ENCODE measurements at places on chromosomes 6 and 20.

- no peak for DNase-seq
These were observed 37.8 kb downstream of the CENPW start for GRCh38 chr6:126377594-126378153.

DNA sequence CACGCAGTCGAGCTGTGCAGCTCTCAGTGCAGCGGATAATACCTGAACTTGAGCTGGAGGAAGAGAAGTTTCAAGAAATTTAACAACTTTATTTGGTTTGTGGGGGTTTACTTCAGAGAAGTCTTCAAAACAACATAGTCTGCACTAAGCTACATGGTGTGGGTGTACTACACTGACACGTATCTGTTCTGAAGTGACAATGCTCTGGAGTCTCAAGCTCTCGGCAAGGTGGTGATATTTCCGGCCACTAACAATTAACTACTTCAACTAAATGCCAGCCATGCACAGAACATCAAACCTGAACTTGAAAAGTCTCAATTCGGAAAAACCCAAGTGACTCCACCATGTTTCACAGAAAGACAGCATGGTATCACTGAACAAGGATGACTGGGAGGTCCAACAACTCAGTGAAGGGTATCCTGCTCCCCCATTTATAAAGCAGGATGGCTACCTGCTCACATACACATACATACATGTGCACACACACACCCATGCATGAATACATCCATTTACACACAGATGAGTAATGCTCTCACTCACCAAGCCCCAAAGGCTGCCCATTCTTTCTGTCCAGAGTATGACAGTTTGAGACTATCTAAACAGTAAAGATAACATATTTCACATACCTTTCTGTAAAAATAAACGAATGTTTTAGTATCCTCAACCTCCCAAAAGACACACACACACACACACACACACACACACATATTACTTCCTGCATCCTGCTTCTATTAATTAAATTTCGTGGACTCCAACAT, 15.4 kb upstream of the ANKRD60 start:
- DNase-seq, result peak; percentile 15

DNA sequence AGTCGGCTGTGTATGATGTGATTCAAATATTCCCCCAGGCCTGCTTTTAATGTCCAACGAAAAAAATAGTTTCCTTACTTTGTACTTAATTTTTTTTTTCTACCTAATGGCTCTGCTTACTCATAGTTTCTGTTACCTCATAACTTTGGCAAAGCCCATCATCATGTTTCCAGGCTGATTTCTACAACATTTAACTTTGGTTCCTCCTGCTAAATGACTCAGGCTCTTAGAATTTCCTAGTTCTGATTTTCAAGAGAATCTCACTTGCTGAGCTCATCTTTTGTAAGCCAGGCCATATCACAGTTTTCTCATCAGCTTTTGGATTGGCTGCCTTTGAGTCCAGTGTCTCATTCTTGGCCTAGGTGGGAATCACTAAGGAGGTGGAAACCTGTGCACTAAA, 323.1 kb downstream of the HDGFL1 start:
- DNase-seq, result peak; percentile 98

DNA sequence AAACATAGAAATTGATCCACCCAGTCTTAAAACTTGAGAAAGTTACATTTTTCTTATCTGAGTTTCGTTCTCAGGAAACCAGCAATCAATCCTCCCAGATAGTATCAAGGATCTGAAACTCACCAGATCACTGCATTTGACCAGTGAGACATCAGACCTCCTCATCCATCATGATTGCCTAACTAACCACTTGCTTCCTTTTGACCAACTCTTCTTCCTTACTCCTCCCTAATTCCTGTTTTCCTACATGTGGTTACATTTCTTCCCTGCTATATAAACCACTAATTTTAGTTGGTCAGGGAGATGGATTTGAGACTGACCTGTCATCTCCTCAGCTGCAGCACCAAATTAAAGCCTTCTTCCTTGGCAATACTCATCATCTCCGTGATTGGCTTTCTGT, 357.1 kb upstream of the POU3F2 start:
- no peak for DNase-seq

DNA sequence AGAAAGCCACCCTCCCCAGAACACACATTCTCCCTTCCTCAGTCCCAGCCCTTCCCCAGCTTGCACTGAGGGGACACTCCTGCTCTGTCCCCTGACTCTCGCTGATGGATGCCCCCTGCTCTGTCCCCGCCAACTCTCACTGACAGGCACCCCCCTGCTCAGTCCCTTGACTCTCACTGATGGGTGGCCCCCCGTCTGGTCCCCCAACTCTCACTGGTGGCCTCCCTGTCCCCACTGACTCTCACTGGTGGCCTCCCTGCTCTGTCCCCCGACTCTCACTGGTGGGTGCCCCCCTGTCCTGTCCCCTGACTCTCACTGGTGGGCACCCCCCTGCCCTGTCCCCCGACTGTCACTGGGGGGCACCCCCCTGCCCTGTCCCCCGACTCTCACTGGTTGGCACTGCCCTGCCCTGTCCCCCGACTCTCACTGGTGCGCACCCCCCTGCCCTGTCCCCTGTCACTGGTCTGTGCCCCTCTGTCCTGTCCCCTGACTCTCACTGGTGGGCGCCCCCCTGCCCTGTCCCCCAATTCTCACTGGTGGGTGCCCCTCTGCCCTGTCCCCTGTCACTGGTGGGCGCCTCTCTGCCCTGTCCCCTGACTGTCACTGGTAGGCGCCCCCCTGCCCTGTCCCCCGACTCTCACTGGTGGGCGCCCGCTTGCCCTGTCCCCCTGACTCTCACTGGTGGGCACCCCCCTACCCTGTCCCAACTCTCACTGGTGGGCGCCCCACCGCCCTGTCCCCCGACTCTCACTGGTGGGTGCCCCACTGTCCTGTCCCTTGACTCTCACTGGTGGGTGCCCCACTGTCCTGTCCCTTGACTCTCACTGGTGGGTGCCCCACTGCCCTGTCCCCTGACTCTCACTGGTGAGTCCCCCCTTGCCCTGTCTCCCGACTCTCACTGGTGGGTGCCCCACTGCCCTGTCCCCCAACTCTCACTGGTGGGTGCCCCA, 60.9 kb downstream of the GINS1 start:
- no peak for DNase-seq

DNA sequence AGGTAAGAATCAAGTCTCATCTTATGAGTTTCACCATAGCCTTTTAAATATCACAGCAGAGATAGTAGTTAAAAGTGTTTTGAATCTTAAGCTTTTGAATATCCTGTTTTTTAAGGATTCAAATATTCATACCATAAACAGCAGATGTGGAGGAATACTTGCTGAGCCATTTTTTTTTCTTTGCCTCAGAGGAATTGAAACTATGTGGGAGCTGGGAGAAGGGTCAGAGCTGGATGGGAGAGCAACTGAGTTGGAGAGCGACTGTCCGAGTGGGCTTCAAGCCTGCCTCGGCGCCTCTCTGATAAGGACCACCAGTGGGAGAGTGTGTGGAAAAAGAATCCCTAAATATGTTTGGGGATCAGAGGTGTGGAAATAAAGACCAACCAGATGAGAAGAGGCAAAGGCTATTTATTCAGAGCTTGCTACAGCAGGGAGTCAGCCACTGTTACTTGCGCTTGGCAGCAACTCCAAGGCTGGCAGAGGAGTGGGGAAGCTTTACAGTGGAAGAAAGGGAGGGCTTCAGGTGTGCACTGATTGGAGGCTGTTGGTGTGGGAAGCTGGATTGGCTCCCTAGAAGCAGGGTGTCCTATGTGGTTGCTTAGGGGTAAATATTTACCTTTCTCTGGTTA, 34.3 kb upstream of the MCUR1 start:
- no peak for DNase-seq

GRCh38 chr6:127590344-127590743, 13.4 kb downstream of the C6orf58 start:
- no peak for DNase-seq

DNA sequence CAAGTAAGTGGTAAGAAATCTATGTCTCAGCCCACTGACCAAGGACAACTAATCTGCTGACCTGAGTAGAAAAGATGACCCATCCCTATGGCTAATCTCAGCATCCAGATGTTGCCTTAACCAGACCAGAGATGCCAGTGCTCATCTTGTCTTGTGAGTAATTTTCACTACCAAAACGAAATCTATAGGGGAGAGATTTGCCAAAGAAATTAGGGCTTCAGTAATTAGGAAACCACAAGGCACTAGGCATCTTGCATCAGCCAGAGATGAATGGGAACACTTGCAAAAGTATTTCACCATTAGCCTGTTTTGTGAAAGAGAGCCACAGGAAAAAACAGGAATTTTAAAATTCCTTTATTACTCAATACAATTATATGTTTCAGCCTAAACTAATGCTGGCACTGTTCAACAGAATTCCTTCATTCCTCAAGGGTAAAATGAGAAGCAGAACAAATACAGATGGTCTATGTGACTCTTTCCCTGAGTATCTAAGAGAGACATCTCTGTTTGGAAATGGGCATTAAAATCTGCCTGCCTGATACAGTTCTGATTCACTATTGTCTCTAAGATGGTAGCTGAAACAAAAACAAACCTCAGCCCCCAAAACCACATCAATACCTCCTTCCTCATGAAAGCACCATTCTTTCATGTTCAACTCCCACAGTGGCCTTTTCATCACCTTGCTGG, 87.8 kb downstream of the GMDS start:
- DNase-seq, result peak; percentile 66

GRCh38 chr6:116229287-116229913, 24.5 kb downstream of the TSPYL4 start:
- peak; percentile 97 for DNase-seq

DNA sequence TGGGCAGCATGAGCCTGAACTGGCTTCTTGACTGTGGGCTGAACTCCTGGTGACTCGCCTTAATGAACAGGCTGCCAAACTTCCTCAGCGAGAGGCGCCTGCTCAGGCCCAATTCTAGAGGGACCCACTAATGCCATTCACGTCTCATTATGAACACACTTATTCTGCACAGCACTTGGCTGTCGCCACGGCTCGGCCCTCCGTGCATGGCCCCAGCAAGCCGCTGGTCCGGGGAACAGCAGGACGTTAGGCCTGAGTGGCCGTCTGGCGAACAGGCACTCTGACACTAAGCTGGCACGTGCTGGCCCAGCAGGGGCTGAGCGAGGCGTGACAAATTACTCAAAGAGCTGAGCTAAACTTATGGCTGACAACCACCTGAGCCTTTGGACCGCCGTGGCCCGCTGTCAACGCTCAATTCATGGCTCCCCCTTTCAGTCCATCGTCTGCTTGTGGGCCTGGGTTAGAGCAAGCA, 45.9 kb downstream of the INSM1 start:
- DNase-seq, result no peak

DNA sequence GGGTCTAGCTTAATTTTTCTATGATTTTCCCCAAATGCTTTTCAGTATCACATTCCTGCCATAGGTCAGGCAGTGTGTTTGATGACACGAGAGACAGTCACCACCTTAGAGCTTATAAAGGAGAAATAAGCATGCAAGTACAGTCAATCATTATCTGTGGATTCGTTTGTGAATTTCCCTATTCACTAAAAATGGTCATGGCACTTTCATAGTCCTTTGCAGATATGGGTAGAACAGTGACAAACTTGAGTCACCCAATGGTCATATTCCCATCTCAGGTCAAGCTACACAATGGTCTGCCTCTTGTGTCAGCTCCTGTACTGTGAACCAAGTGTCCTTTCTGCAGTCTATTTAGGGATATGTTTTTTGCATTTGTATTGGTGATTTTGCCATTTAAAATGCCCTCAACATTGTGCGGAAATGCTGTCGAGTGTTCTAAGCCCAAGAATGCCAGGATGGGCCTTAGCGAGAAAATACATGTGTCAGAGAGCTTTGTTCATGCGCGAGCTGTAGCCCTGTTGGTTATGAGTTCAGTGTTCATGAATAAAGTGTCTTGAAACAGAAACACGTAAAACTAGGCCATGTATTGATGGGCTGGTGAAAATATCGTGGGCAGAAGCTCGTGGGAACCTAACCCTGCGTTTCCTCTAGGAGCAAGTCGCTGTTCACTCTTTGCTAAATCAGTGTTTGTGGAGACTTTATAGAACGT, 19.8 kb downstream of the SUMO4 start:
- no peak for DNase-seq

All from amniotic epithelial cell (primary cell).